Astrocyte (in vitro differentiated cells and primary cell): ENCODE measurements at places on chromosomes 7 and 10. TPM values are rescaled to one million over a fixed set of nuclear protein-coding genes. Genes with fewer than 3 reads are reported as not detected.
A peak's percentile ranks its signal among the peaks of the same experiment; 100 is the strongest.

- no peak for DNase-seq
These were observed 70.0 kb upstream of the PRSS58 start for GRCh38 chr7:142327628-142328405.

- peak; percentile 84 for DNase-seq
These were observed 57.0 kb downstream of the YKT6 start for GRCh38 chr7:44257618-44258422.

DNA sequence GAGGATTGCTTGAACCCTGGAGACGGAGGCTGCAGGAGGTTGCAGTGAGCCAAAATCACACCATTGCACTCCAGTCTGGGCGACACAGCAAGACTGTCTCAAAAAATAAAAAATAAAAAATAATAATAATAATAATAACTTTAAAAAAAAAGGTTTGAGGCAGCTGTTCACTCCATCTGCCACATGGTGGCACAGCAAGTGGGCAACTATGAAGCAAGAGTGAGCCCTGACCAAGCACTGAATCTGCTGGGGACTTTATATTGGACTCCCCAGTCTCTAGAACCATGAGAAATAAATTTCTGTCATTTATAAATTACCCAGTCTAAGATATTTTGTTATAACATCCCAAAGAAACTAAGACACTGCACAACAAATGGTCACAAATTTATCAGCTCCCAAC lies 14.6 kb upstream of the BRI3 start:
- no peak for DNase-seq

GRCh38 chr10:103078309-103078615 lies 114.8 kb downstream of the NT5C2 start:
- no peak for DNase-seq

GRCh38 chr10:76547352-76547972 lies 1090.1 kb downstream of the KCNMA1 start:
- peak; percentile 51 for DNase-seq

GRCh38 chr7:91789086-91789485 lies 91.4 kb downstream of the MTERF1 start:
- DNase-seq, result no peak

DNA sequence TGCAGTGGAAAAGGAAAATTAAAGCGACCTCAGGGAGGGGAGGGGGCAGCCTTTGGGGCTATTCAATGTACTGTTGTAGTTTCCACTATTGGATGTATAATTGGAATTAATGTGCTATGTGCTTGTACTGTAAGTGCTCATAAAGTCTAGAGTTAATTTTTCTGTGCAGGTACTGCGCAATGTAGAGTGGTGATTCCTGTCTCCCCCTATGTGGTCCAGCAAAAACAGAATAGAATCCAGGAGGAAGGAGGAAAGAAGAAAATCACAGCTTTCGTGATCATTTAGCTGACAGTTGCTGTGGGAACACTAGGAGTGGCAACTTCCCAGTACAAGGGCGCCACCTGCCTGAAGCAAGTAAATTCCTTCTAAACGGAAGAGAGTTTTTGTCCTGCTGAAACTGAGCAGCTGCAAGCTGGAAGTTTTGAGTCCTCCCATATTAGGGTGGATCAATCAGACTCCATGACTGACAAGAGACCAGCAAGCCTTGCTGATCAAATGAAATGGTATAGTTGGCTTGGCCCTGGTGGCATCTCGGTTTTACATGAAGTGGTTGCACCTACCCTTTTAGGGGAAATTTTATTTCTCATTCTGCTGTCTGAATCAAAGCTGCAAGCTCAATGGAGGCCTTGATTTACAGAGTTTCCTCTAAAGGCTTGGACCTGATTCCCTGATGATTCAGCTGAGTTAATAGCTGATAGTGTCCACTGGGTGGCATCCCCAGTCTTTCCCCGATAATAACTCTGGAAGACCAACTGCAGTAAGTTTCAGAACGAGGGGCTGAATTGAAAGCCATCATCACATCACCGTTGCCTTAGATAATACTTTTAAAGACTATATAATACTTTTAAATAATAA lies 299.8 kb downstream of the HGF start:
- peak; percentile 68 for DNase-seq

DNA sequence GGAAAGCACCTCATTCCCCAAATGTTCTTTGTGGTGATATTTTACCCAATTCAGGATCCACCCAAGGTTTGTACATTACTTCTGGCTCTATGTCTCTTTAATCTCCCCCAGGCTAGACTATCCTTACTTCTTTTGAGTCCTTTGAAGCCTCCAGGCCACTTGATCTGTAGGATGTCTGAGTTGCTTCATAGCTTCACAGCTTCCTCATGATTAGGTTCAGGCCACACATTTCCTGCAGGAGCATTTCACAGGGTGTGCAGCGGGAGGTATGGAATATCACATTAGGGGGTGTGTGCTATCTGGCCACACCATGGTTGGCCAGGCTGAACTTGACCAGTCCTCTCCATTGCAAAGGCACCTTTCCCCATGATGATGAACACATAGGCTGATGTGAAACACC lies 18.7 kb downstream of the TSPAN15 start:
- DNase-seq, result no peak

GRCh38 chr7:117715784-117716445 lies 157.3 kb downstream of the CTTNBP2 start:
- peak; percentile 32 for DNase-seq

GRCh38 chr7:17849504-17849903 lies 90.8 kb downstream of the SNX13 start:
- DNase-seq, result peak; percentile 83

- peak; percentile 56 for DNase-seq
These were observed 4.1 kb upstream of the NT5C2 start for GRCh38 chr10:103197174-103197573.

GRCh38 chr10:7485244-7485556 lies 74.4 kb upstream of the SFMBT2 start:
- DNase-seq, result no peak

DNA sequence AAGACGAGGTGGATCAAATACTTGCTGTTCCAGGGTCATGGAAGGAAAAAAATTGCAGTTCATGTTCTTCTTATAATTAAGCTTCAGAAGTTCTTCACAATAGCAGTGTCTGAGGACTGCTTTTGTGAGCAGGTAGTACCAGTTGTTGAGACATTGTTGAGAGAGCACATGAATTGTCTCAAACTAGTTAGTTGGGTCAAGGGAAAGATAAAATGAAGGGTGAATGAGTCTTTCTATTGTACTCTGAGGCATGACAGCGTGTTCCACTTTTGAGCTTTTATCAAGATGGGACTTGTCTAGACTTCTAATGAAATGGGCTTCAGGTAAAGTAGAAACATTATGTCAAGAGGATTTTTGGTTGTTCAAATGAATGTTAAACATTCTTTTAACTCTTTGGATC lies 26.0 kb downstream of the KAT6B start:
- DNase-seq, result no peak

DNA sequence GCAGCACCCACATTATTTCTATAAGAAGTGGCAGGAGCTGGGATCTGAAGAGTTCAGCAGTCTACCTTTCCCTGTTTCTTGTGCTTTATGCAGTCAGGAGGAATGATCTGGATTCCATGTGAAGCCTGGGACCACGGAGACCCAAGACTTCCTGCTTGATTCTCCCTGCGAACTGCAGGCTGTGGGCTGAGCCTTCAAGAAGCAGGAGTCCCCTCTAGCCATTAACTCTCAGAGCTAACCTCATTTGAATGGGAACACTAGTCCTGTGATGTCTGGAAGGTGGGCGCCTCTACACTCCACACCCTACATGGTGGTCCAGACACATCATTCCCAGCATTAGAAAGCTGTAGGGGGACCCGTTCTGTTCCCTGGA lies 874 bp upstream of the RBP3 start:
- no peak for DNase-seq

DNA sequence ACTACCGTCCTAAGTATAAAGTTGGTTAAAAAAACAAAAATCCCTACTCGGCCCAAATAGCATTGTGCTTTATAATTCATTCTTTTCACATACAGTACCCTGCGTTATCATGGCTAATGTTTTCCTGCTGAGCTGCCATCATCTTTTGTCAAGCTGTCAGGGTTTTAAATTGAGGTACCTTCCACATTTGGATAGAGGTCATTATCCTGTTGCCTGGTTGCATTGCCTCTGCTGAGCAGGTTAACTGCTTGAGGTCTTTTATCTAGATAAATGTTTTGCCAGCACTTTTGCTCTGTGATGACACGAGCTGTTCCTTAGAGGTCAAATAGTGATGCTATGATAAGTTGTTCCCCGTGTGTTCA lies 94.4 kb upstream of the FZD1 start:
- DNase-seq, result no peak

DNA sequence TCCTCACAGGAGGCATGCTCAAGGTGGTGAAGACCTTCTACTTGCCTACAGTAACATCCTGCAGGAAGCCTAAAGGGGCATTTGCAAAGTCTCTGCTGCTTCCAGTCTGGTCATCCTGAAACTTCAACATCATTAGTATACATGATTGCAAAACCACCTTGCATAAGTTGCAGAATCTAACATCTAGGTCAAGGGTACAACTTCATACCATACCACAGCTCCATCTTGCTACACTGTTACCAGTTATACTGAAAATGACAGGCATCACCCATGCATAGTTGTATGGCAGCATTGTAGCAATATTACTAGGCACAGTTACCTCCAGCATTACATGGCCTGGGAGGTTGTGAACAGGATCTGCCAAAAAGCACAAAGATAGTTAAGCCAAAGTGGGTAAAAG lies 13.7 kb upstream of the MACROH2A2 start:
- DNase-seq, result no peak

DNA sequence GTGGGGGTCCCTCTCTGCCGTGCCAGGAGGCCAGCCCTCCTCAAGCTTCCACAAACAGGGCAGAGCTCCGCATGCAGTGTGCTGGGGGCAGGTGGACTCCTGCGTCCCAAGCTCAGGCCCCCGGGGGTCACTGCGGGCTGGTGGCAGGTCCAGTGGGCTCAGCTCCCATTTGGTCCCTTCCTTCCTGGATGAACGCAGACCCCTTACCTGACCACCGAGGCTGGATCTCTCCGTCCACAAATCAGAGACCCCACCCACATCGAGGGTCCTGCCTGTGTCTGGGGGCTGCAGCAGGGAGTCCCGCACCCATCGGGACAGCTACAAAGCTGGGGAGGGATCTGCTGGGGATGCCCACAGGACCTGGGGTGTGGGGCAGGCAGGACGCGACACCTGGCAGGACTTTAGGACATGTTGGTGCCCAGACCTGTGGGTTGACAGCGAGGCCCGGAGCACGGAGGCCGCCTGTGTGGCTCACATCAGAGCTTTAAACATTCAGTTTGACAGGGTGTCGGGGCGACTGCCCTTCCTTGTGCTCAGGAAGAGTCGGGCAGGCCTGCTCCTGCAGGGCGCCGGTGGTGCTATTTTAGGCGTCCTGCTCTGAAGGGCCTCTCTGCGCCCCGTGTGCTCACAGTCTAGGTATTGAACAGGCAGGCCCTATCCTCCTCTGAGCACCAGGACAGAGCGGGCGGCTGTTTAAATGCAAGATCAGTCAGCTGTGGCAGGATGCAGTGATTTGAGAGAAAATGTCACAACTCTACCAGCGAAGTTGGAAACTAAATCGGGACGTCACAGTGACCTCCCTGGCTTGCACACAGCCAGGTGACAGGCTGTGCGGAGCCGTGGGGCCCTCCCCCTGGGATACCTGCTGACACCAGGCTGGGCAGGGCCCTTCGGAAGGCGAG lies 15.9 kb upstream of the CFAP46 start:
- DNase-seq, result no peak

GRCh38 chr10:101291331-101292193 lies 62.3 kb upstream of the LBX1 start:
- no peak for DNase-seq

GRCh38 chr7:130037703-130038102 lies 13.5 kb downstream of the ZC3HC1 start:
- no peak for DNase-seq

- no peak for DNase-seq
These were observed 60.8 kb upstream of the BTRC start for GRCh38 chr10:101293007-101293723.

GRCh38 chr7:36814311-36814710 lies 90.0 kb upstream of the AOAH start:
- no peak for DNase-seq

DNA sequence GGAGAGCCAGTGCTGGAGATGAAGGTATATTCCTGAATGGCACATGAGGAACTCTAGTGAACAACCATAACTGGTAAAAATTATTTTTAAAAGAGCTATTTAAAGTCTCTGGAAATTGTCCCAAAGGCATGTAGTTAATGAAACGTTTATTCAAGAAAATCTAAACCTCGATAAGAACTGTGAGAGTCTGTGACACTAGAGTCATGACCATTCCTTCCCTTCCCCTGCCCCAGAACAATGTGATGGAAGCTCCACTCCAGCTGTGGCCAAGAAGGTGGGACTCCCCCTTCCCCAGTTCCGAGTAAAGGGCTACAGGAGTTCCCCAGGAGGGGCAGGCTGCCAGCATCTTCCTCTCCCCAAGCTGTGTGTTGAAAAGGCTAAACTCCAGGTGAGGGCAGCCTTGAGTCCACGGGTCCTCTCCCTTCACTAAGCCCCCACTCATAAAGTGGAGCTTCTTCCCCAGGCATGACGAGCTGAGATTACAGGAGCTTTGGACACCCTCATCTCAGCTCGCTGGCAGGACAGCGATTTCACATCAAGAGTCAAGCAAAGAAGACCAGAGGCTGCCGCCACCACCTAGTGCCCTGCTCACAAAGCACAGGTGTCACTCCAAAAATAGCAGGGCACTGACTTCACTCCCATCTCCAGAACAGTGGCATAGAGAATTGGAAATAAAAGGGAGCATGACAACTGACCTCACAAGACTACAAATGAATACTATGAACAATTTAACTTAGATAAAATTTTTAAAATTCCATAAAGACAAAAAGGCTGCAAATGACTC lies 68.5 kb downstream of the NHLRC2 start:
- DNase-seq, result no peak

DNA sequence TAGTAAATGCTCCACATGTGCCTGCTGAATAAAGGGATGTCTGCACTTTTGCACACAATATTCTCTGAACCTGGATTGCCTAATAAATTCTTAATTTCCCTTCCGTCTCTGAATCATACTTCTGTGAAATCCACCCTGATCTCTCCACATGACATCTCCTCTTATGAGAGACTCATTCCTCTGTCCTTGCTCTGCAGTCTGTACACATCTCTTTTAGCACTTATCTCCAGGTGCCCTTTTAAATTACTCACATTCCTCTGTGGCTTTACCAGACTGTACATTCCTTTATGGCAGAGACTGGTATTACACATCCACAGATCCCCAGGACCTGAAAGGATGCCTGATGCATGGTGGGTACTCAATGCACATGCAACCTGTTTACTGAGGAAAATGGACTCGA lies 527.6 kb downstream of the PHTF2 start:
- peak; percentile 66 for DNase-seq

DNA sequence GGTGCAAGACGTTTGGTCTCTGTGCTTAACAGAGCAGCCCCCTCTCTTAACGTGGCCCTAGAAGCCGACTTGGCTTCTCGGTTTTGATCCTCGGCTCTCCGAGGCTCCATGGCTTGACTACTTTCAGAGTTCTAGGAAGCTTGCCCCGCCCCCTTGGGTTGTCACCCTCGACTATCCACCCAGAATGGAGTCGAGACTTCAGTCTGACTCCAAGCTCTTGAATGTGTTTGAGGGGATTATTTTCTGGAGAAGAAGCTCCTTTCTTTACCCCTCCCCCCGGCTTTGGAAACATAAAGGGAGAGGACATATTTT lies 448 bp downstream of the SEC24C start:
- DNase-seq, result peak; percentile 44

C10orf53 gene
- not detected in 2 replicates for total RNA-seq

PTPRZ1 gene
- total RNA-seq, result 0.87 and 1.6 TPM in 2 replicates

ARL4A gene
- total RNA-seq, result 34.6 and 47.0 TPM in 2 replicates

PLEKHS1 gene
- not detected in 2 replicates for total RNA-seq

EVX1 gene
- total RNA-seq, result not detected in 2 replicates

NEUROD6 gene
- total RNA-seq, result not detected in 2 replicates

POLR1F gene
- 18.9 and 21.7 TPM in 2 replicates for total RNA-seq

DENND2A gene
- 41.7 and 42.1 TPM in 2 replicates for total RNA-seq

MEOX2 gene
- total RNA-seq, result not detected in 2 replicates
